ENCODE measurements at places on chromosomes 7 and 10. TPM values are rescaled to one million over a fixed set of nuclear protein-coding genes. Genes with fewer than 3 reads are reported as not detected.

Gene HOXA3
- total RNA-seq = 5.8 TPM

Gene PDZD7
- total RNA-seq = 0.55 TPM

Gene GAD2
- total RNA-seq = not detected

Gene TMEM196
- total RNA-seq = 2.5 TPM

Gene CALHM3
- not detected for total RNA-seq

Gene ACHE
- 1.9 TPM for total RNA-seq

Gene FEZF1
- not detected for total RNA-seq

Gene RAMP3
- 49.2 TPM for total RNA-seq

Gene ZNF32
- total RNA-seq = 35.1 TPM

Gene RBP4
- 977 TPM for total RNA-seq

Gene CXCL12
- total RNA-seq = 347 TPM

Gene HKDC1
- total RNA-seq = 0.10 TPM

Gene CYP3A5
- total RNA-seq = 96.8 TPM

Gene PVRIG
- total RNA-seq = not detected

Gene AS3MT
- 2.1 TPM for total RNA-seq

Gene ADAM12
- 77.9 TPM for total RNA-seq

Gene LRRC61
- total RNA-seq = 3.9 TPM

Gene TSPAN33
- total RNA-seq = 9.7 TPM

Gene EPO
- total RNA-seq = not detected

Gene C7orf57
- total RNA-seq = not detected

Gene CALD1
- 227 TPM for total RNA-seq

Gene RBM28
- 60.4 TPM for total RNA-seq

Gene XRCC2
- 0.29 TPM for total RNA-seq

Gene CRHR2
- total RNA-seq = 0.19 TPM

Gene TMEM26
- 1.4 TPM for total RNA-seq

Gene FAS
- total RNA-seq = 10.4 TPM

Gene IMPDH1
- total RNA-seq = 146 TPM

Gene SORCS1
- total RNA-seq = 0.16 TPM

Gene SYCE1
- total RNA-seq = 2.1 TPM

Gene OR9A2
- total RNA-seq = not detected

Gene NFE2L3
- 2.7 TPM for total RNA-seq

Gene BEND7
- 26.8 TPM for total RNA-seq

Gene ACSM6
- not detected for total RNA-seq

Gene KAT6B
- total RNA-seq = 28.8 TPM

Gene HECW1
- total RNA-seq = 2.6 TPM

Gene SERPINE1
- total RNA-seq = 130 TPM

Gene MRC1
- 267 TPM for total RNA-seq

Gene MRLN
- total RNA-seq = not detected

Gene SPDYE8
- not detected for total RNA-seq

Gene THSD7A
- 6.0 TPM for total RNA-seq

Gene SPOCK2
- 5.8 TPM for total RNA-seq

Gene SAP25
- 2.3 TPM for total RNA-seq

Gene VWDE
- not detected for total RNA-seq

Gene IGFBP3
- 223 TPM for total RNA-seq

Gene STK31
- total RNA-seq = 0.10 TPM

Gene GPAM
- 211 TPM for total RNA-seq

Gene GPER1
- total RNA-seq = 8.1 TPM

Gene VSTM4
- 41.7 TPM for total RNA-seq

Gene IGF2BP3
- total RNA-seq = 1.2 TPM

Gene SLC39A12
- 0.35 TPM for total RNA-seq

Gene TRIM56
- total RNA-seq = 48.2 TPM

Gene WNT8B
- not detected for total RNA-seq

Gene NRBF2
- 25.0 TPM for total RNA-seq

Gene TEX47
- total RNA-seq = not detected

Gene FXYD4
- not detected for total RNA-seq

Gene HMX3
- total RNA-seq = not detected

Gene SPDYE2
- not detected for total RNA-seq

Gene MBL2
- total RNA-seq = not detected

Gene PAX2
- not detected for total RNA-seq

Gene WNT2
- 0.45 TPM for total RNA-seq

Measured in mesenteric fat pad (tissue), 1 donor.